ENCODE measurements at places on chromosomes 3 and 15.

- DNase-seq = no peak
Measured at GRCh38 chr15:56307180-56307579, 58.0 kb upstream of the TEX9 start.

- DNase-seq = no peak
Measured at GRCh38 chr3:190281308-190282051, 40.8 kb downstream of the CLDN1 start.

DNA sequence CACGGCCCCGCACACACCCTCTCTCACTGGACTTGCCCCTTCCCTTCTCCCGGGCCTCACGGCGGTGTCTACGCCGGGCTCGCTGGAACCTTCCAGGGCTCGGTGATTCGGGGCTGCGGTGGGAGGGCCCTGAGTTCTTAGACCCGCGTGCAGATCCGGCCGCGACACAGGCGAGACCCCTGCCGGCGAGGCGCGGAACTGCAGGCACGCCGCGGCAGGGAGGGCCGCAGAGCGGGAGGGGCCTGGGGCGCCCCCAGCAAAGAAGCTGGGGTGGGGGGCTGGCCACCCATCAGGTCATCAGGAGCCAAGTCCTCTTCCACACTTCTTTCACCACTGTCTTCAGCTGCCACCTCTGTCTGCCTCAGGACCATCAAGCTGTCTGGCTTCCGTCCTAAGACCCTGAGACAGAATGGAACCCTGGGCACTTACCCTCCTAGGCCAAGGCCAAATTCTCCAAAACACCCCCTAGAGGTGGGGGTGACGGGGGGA is 164.5 kb downstream of the XXYLT1 start:
- peak; percentile 23 for DNase-seq

GRCh38 chr15:63703641-63704240 is 106.6 kb downstream of the FBXL22 start:
- DNase-seq = no peak

DNA sequence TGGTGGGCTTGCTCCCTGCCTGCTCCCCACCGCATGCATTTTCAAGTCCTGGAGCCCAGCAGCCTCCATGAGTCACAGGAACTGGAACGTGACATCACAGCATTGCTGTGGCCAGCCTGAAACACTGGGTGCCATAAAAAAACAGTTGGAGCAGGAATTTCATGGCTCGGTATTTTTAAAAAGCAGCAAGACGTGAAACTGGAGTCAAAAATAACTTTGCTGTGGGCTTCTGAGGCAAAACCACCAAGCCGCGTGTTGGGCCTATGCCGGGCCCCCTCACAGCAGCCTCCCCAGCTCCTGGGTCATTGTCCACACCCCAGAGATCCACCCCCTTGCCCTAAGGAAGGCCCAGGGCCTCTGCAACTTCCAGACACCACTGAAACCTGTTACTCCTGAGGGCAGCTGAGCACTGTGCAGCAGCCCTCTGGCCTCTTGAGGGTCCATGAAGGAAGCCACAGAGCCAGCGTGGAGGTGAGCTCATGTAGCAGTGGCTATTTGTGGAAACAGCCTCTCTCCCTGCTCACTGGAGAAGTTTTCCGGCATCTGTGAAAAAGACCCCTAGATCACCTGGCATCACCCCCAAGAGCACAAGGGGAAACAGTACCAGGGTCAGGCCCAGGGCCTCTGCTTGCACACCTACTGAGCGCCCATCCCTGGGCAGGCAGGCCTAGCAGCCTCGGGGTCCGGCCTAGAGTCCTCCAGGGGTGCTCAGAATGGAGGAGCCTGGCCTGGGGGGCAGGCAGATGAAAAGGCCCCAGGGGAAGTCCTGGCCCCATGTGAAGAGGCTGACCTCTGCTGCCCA is 34.0 kb upstream of the DUSP7 start:
- no peak for DNase-seq

DNA sequence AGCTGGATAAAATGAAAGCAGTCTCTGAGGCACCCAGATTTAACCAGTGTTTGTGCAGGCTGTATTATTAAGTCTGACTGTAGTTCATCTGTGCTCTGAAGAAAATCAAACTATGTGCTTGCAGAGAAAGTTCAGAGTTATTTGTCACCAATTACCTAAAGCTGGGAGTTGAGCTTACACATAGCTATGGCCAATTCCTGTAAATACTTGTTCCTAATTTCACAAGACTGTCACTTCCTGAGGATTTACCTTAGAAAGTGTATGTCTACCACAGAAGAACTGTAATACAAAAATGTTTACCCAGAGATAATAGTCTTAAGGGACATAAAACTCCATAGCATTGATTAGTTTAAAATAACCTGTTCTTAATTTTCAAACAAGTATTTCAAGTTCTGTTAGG is 628.4 kb upstream of the TGFBR2 start:
- no peak for DNase-seq

DNA sequence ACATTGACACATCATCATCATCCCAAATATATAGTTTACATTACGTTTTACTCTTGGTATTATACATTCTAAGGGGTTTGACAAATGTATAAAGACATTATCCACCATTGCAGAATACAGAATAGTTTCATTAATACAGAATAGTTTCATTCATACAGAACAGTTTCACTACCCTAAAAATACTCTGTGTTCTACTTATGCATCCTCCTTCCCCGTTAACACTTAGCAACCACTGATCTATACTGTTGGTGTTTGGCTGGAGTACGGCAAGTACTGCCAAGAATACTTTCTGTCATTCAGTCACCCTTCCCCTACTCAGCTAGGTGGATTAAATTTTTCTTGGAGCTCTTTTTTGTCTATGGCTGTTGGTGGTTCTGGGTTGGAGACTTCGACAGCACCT is 33.4 kb downstream of the LEKR1 start:
- no peak for DNase-seq

- no peak for DNase-seq
Measured at GRCh38 chr3:54859184-54859583, 68.7 kb downstream of the LRTM1 start.

DNA sequence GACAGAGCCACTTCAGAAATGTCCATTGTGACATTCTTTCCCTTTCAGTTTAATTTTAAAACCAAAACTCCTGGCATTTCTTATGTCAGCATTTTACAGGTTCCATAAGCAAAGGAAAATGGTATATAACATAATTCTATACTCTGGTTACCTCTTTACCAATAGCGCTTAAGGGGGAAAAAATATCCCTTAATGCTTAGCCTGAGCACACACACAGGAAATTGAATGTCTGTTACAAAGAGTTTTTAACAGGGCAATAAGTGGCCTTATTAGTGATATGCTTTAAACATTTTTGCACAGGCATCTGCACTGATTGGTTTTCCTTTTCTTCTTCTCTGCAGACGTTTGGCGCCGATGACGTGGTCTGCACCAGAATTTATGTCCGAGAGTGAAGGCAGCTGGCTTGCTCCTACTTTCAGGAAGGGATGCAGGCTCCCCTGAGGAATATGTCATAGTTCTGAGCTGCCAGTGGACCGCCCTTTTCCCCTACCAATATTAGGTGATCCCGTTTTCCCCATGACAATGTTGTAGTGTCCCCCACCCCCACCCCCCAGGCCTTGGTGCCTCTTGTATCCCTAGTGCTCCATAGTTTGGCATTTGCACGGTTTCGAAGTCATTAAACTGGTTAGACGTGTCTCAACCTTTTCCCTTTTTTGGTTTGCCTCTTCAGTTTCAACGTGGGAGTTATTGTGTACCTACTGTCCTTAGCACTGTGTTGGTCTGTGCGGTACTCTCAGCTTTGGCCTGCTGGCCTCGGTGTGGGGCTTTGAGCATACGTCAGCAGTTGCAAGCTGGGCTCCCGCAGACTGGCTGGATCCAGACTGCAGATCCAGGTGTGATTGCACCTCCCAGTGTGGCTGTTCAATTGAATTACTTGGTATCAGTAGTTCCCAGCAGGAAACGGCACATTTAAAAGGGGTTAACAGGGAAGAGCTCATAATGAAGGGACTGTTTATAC is 7.7 kb downstream of the CRABP1 start:
- no peak for DNase-seq

GRCh38 chr3:37144806-37145205 is 29.6 kb downstream of the LRRFIP2 start:
- DNase-seq = no peak

GRCh38 chr3:186886202-186886981 is 43.9 kb downstream of the ADIPOQ start:
- DNase-seq = no peak

DNA sequence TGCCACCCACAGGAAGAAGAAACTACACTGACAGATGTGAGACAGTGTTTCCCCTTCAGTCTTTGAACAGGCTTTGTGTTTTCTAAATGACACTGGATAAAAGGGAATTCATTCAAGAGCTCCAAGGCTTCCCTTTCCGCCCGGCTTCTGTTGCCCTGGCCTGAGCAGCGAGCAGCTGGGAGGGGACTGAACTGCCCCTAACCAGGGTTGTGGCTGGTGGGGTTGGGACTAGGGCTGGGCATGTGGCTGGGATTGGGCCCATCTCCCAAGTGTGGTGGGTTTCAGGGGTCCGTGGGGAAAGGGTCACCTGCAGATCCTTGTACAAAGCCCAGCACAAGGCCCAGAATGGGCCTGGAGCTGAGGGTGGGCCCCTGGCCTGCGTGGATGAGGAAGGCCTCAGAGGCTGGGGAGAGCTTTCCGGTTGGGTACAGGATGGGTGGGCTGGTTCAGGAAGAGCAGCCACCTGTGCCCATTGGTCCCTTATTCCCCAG is 10.4 kb downstream of the VILL start:
- DNase-seq = no peak

- DNase-seq = no peak
Measured at GRCh38 chr15:98085003-98085639, 124.6 kb downstream of the ARRDC4 start.

- DNase-seq = no peak
Measured at GRCh38 chr15:69090197-69090948, 70.1 kb upstream of the GLCE start.
